Caco-2 (cell line): ENCODE measurements at places on chromosomes 3 and 15.
A peak's percentile ranks its signal among the peaks of the same experiment; 100 is the strongest.

GRCh38 chr3:111797171-111797615, 61.9 kb upstream of the PHLDB2 start:
- no peaks in the 10 kb centered on the region for H3K36me3 ChIP-seq
- H3K27me3 ChIP-seq, result no peaks in the 10 kb centered on the region
- H3K4me1 ChIP-seq, result 0 out of 2 replicates have a peak, but pooled peaks cover 5% of the 10 kb centered on the region
- no peak overlapping the region for H3K27ac ChIP-seq

GRCh38 chr3:149790268-149790667, 2.1 kb downstream of the ANKUB1 start:
- H3K4me3 ChIP-seq, result no peak overlapping the region
- no peaks in the 10 kb centered on the region for H3K27me3 ChIP-seq

DNA sequence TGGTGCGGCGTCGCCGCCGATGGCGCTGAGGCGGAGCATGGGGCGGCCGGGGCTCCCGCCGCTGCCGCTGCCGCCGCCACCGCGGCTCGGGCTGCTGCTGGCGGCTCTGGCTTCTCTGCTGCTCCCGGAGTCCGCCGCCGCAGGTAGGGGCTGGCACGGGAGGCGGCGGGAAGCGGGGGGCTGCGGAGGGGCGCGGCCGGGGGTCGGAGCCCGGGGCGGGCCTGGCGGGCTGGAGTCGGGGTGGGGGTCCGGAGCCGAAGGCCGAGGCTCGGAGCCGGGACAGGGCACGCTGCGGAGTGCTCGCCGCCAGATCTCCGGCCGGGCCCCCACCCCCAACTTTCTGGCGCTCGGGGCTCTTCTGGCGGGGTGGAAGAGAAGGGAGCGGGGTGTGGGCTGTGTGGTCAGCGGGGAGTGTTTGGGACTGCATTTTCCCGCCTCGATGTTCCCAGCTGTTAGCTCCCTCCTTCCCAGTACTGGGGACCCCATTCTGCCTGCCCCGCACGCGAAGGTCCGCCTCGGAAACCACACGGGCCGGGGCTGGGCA, 299 bp downstream of the TYRO3 start:
- peak overlapping the region; percentile 69 for H3K27ac ChIP-seq
- peak overlapping the region; percentile 56 for H3K4me3 ChIP-seq
- H3K4me1 ChIP-seq, result peaks cover 52% of the 10 kb centered on the region

GRCh38 chr15:60172143-60172542, 168.0 kb downstream of the FOXB1 start:
- no peak overlapping the region for H3K4me3 ChIP-seq
- no peaks in the 10 kb centered on the region for H3K27me3 ChIP-seq
- no peaks in the 10 kb centered on the region for H3K4me1 ChIP-seq
- no peak overlapping the region for H3K27ac ChIP-seq

DNA sequence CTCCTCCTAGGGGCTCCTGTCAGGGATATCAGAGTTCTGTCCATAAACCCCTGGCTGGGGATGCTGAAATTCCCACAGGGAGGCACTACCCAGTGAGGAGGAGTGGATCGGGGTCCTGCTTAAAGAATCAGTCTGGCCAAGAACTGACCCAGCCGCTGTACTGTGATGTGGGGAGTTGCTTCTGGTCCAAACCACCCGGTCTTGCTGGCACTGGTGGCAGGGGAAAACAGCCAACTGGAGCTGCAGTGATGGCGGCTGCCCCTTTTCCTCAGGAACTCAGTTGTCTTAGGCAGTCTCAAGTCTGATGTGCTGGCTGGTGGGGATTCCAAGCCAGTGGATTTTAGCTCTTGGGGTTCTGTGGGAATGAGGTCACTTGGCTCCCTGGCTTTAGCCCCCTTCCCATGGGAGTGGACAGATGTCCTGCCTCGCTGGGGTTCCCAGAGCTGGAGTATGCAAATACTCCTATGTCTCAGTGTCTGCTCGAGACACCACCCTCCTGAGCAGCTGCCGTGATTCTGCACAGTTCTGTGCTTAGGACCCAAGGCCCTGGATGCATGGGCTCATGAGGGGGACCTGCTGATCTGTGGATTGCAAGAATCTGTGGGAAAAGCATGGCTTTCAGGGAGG, 97.1 kb downstream of the SLC25A26 start:
- H3K27ac ChIP-seq, result no peak overlapping the region
- H3K36me3 ChIP-seq, result no peaks in the 10 kb centered on the region
- H3K4me1 ChIP-seq, result no peaks in the 10 kb centered on the region
- H3K27me3 ChIP-seq, result no peaks in the 10 kb centered on the region
- DNase-seq, result no peak
- H3K4me3 ChIP-seq, result no peak overlapping the region

DNA sequence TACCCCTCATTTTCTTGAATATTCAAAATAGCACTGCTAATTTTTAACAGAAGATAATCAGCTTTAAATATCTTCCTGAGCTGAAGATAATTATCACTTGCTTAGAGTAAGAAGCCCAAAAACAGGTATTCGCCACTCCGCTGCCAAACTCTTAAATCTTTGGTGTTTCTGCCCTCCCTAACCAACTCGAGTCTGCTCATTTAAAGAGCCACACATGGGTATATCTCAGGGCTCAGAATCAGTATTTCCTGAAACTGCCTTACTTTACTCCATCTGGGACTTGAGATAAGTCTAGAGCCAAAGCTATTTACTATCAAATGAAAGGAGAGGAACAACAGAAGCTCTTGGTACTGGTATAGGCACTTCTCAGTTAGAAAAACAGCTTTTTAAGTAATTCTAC, 10.8 kb downstream of the PDCD10 start:
- H3K27me3 ChIP-seq, result no peaks in the 10 kb centered on the region
- H3K4me1 ChIP-seq, result peaks cover 16% of the 10 kb centered on the region
- no peak overlapping the region for H3K27ac ChIP-seq
- H3K4me3 ChIP-seq, result no peak overlapping the region

DNA sequence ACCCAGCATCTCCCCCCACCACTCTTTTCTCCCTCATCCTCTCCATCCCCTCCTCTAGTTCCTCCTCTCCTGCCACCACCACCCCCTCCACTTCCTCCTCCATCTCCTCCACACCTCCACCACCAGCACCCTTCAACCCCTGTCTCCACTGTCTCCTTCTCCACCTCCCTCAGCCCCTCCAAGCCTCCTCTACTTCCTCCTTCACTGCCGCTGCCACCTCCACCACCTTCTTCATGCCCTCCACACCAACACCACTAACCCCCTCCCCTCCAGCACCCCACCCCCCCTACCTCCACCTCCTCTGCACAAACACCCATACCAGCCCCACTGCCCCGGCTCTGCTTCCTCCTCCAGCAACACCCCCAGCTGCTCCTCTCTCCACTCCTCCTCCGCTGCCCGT, 88.0 kb downstream of the HES1 start:
- no peaks in the 10 kb centered on the region for H3K27me3 ChIP-seq
- H3K4me3 ChIP-seq, result no peak overlapping the region
- H3K36me3 ChIP-seq, result no peaks in the 10 kb centered on the region
- H3K27ac ChIP-seq, result no peak overlapping the region
- H3K4me1 ChIP-seq, result no peaks in the 10 kb centered on the region
- no peak for DNase-seq

GRCh38 chr15:100216182-100216581, 125.6 kb downstream of the ADAMTS17 start:
- H3K4me3 ChIP-seq, result no peak overlapping the region
- no peaks in the 10 kb centered on the region for H3K36me3 ChIP-seq
- peaks cover 15% of the 10 kb centered on the region for H3K4me1 ChIP-seq
- H3K27ac ChIP-seq, result no peak overlapping the region
